Hair follicular keratinocyte (primary cell): ENCODE measurements at places on chromosomes 2 and 18. TPM values are rescaled to one million over a fixed set of nuclear protein-coding genes. Genes with fewer than 3 reads are reported as not detected.

RAB17 gene
- 2.7 and 4.8 TPM in 2 replicates for total RNA-seq

ACKR3 gene
- 1.4 and 3.3 TPM in 2 replicates for total RNA-seq

CROCC2 gene
- not detected in 2 replicates for total RNA-seq

ARHGAP15 gene
- total RNA-seq, result not detected in 2 replicates

KIAA2012 gene
- total RNA-seq, result not detected in 2 replicates

ALPP gene
- not detected in 2 replicates for total RNA-seq

RAB6C gene
- not detected in 2 replicates for total RNA-seq

C2orf81 gene
- total RNA-seq, result 3.6 and 4.8 TPM in 2 replicates

GFPT1 gene
- total RNA-seq, result 17.7 and 25.1 TPM in 2 replicates

TCF23 gene
- 0.04 TPM in 1 of 2 replicates, not detected in the other for total RNA-seq

RTP5 gene
- total RNA-seq, result not detected in 2 replicates

IL1RL2 gene
- 2.1 and 2.8 TPM in 2 replicates for total RNA-seq

RGPD3 gene
- 0.08 and 0.16 TPM in 2 replicates for total RNA-seq

FEV gene
- total RNA-seq, result not detected in 2 replicates

UPP2 gene
- total RNA-seq, result not detected in 2 replicates

PFN4 gene
- 0.39 TPM in 1 of 2 replicates, not detected in the other for total RNA-seq

TMEM178A gene
- total RNA-seq, result 0.31 and 0.80 TPM in 2 replicates

NTSR2 gene
- not detected in 2 replicates for total RNA-seq

PLCL1 gene
- total RNA-seq, result not detected in 2 replicates

CNDP1 gene
- total RNA-seq, result not detected in 2 replicates

CPO gene
- not detected in 2 replicates for total RNA-seq

CAPN14 gene
- total RNA-seq, result 0.30 and 0.47 TPM in 2 replicates

PDE1A gene
- not detected in 2 replicates for total RNA-seq

OTOS gene
- total RNA-seq, result not detected in 2 replicates

KCNK3 gene
- not detected in 2 replicates for total RNA-seq

SPDYA gene
- not detected in 2 replicates for total RNA-seq

POU3F3 gene
- not detected in 2 replicates for total RNA-seq

MTCL1 gene
- 19.6 and 22.2 TPM in 2 replicates for total RNA-seq

BOLL gene
- not detected in 2 replicates for total RNA-seq

ATG16L1 gene
- 16.6 and 27.1 TPM in 2 replicates for total RNA-seq

ZNF514 gene
- 4.8 and 6.2 TPM in 2 replicates for total RNA-seq

ERFE gene
- total RNA-seq, result 1.1 and 2.9 TPM in 2 replicates

PKDCC gene
- total RNA-seq, result not detected in 2 replicates

TRIM54 gene
- not detected in 2 replicates for total RNA-seq

PNKD gene
- 30.8 and 32.3 TPM in 2 replicates for total RNA-seq

NAB1 gene
- 32.5 and 33.1 TPM in 2 replicates for total RNA-seq

MYOM1 gene
- total RNA-seq, result 0.04 and 0.08 TPM in 2 replicates

SLC20A1 gene
- 87.7 and 102 TPM in 2 replicates for total RNA-seq

CCDC178 gene
- total RNA-seq, result not detected in 2 replicates

IL36A gene
- total RNA-seq, result not detected in 2 replicates

ENOSF1 gene
- total RNA-seq, result 20.1 and 29.3 TPM in 2 replicates

CCDC141 gene
- under 0.01 TPM in 1 of 2 replicates, not detected in the other for total RNA-seq

OXER1 gene
- total RNA-seq, result not detected in 2 replicates

MARCO gene
- 0.08 TPM in 1 of 2 replicates, not detected in the other for total RNA-seq

FLACC1 gene
- not detected in 2 replicates for total RNA-seq

CKAP2L gene
- total RNA-seq, result 11.3 and 21.2 TPM in 2 replicates
